ENCODE measurements at places on chromosomes 4 and X.

- no peak for DNase-seq
Observed at GRCh38 chrX:42021058-42021457, 97.7 kb upstream of the CASK start.

DNA sequence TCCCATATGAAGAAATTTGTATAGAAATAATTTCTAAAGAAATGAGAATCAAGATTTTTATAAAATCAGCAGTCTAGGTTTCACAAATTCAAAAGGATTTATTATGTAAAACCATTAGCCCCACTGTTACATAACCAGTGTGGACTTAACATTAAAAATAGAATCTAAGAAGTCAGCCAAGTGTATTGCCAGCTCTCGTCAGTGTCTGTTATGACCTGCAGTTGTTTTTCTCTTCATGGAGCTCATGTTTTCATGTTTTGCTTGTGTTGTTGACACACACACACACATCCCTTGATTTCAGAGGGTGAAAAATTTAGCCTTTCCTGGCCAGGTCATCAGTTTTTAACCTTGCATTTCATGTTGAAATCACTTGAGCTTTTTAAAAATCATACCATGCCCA lies 39.5 kb downstream of the USP38 start:
- DNase-seq, result no peak

- no peak for DNase-seq
Observed at GRCh38 chr4:138138774-138139173, 103.4 kb downstream of the SLC7A11 start.

DNA sequence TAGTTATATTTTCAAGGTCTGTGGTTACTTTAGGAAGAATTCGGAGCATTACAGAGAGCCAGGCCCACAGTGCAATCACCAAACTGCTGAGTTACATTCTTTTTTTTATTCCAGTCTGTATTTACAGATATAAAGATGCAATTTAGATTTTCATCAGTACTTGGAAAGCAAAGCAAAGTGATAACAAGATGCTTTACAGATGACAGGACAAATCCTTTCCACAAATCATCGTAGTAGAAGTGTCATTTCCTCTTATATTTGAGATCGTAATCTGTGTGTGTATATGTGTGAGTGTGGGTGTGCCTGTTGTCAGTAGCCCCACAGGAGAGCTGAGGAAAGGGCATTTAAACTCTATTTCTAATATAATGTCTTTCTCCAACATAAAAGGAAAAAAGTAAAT lies 1893.7 kb downstream of the STIM2 start:
- DNase-seq, result no peak

GRCh38 chr4:85457752-85458467 lies 17.0 kb upstream of the ARHGAP24 start:
- no peak for DNase-seq

DNA sequence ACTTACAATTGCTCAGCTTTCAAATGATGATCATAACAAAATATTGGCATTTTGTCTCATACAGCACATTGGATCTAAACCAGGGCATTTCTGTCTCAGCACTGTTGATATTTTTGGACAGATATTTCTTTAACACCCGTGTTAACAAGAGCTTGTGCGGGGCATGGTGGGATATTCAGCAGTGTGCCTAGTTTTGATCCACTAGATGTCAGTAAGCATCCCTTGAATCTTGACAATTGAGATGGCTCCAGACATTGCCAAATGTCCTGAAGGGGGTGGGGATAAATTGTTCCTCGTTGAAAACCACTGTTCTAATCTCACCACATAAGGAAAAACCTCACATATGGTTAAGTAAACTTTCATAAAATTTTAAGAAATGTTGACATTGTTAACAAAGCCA lies 806.3 kb downstream of the STIM2 start:
- DNase-seq, result no peak

DNA sequence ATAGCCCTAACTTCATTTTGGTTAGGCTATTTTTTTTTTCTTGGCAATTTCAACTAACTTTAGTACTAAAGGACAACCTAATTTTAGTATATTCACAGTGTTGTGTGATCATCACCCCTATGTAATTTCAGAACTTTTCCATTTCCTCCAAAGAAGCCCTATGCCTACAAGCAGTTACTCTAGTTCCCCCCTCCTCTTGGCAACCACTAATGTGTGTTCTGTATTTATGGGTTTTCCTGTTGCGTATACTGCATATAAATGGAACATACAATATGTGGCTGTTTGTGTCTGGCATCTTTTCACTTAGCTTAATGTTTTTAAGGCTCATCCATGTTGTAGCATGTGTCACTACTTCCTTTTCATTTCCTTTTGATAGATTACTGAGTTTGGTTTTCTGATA lies 57.6 kb downstream of the N4BP2 start:
- DNase-seq, result no peak

DNA sequence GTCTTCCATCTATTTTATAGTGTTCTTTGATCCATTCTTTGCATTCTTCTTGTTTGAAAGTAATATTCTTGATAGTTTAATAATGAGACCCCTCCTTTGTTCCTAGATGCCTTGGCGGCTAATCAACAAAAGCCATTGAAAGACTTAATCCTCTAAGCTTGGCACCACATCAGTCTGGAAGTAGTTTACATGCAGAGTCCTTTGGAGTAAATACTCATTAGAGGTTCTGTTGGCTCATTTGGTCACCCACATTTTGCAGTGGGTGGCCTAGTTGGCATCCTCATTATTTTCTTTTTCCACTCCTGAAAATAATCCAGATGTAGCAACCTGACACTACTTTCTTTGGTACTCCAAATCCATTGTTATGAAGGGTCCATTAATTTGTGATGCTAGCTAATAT lies 64.5 kb downstream of the DKK2 start:
- no peak for DNase-seq

DNA sequence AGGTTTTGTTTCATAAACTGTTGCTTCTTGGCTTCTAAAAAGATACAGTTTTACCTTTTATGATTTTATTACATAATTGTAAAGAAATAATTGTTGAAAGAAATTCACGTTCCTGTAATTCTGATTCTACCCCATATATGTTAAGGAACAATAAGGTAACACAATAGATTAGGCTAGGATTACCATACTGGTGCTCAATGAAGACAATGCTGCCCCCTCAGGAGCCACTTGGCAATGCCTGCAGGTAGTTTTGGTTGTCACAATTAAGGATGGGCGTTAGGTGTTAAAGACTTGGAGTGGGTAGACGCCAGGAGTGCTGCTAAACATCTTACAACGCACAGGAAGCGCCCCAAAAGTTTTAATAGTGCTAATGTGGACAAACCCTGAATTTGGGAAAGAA lies 133.2 kb downstream of the NLGN4X start:
- no peak for DNase-seq

DNA sequence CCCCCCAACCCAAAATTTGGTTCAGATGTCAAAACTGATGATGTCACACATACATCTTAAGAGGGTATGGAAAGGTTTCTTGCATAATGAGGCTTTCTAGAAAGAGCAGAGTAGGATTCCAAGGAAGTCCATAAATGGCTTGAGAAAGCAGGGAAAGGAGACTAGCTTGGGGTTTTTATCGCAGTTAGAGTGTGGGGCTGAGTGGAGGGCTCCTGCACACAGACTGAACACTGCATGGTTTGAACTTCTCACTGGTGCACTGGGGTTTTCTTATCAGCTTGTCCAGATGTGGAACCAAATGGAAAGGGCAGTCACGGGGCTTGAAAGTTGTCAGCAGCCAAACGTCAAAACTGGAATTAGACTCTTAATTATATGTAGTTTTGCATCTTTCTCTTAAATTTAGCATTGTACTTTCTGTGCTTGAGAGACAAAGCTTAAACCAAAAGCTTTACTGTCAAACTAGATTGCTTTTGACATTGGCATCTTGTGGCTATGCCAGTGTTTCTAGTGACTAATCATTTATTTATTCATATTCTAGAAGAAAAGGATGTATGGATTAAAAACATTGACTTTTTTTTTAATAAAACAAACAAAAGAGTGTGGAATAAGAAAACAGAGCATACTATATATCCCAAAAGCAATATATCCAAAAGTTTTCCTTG lies 78.3 kb upstream of the STIM2 start:
- no peak for DNase-seq

DNA sequence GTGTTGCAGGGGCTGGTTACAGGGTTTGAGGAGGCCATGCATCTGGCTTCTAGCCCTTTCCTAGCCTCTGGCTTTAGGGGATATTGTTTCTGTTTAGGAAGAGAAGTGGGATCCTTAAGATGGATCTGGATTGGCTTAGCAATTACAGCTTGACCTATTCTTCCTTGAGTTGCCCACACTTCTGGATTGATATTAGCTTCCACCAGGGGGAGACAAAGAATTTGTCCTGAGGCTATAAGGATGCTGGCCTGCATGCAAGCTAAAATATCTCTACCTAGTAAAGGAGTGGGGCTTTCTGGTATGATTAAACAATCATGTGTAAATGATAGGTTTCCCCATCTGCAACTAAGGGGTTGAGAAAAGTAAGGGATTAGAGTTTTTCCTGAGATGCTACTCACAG lies 117.2 kb downstream of the TEX13C start:
- DNase-seq, result no peak

DNA sequence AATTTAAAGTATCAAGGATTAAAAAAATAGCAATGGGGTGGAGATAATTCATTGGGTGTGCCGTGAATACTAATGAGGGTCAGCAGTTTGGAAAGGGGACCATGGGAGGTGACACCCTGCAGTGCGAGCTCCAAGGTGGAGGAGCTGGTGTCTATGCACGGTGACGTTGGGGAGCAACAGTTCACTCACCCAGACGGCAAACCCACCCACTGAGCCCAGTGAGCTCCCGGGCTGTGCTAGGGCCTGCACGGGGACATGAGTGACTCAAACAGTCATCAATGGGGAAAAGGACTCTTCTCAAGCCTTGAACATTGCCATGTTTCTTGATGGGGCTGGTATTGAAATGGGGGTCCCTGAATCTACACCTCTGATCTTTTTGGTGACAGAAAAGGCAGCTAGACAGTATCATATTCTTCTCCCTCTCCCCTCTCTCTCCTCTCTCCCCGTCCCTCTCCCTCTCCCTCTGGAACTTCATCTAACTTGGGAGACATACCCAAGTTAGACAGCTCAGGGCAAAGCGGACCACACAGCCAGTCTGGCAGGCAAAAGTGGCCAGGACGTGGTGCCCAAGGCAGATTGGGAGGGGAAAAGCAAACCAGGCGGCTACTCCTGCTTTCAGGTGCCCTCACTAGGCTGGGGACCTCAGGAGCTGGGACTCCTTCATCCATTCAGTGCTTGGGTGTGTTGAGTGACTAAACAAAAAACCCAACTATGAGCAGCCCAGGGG lies 26.3 kb upstream of the PPP2R2C start:
- no peak for DNase-seq

DNA sequence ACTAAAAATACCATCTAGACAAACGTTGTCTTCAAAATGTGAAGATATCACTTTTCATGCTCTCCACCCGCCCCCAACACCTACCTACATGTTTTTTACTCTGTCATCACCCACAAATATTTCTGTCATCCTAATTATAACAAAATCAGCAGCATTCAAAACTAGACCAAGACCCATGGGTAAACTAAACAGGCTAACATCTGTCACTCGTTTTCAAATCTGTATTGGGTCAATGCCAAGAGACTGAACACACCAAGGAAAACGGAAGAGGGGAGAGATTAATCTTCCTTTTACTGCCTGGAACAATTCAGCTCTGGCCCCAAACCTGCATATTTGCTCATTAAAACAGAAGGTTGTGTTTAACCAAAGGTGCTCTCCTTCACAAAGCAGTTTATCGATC lies 17.5 kb downstream of the FAM184B start:
- no peak for DNase-seq

- DNase-seq, result no peak
Observed at GRCh38 chr4:23135792-23136645, 443.3 kb downstream of the GBA3 start.

DNA sequence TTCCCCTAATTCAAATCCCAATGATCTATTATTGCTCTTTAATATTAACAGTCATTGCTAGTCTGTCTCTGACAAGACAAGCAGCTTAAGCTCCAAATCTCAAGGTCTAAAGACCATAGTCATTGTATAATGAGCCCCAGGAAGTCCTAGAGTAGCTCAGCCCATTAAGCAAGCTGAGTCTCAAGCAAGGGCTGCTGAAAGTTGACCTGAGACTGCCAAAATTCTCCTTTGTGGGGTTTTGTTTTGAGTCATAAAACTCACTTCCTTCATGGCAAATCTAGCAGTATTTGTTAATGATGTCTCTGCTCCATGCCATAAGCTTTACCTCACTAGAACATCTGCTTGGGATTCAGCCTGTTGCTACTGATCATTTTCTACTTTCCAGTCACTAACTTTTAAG lies 313.2 kb downstream of the ANTXR2 start:
- no peak for DNase-seq

- no peak for DNase-seq
Observed at GRCh38 chr4:102678107-102678506, 82.7 kb downstream of the MANBA start.

- no peak for DNase-seq
Observed at GRCh38 chr4:134935320-134935719, 733.7 kb upstream of the PABPC4L start.

DNA sequence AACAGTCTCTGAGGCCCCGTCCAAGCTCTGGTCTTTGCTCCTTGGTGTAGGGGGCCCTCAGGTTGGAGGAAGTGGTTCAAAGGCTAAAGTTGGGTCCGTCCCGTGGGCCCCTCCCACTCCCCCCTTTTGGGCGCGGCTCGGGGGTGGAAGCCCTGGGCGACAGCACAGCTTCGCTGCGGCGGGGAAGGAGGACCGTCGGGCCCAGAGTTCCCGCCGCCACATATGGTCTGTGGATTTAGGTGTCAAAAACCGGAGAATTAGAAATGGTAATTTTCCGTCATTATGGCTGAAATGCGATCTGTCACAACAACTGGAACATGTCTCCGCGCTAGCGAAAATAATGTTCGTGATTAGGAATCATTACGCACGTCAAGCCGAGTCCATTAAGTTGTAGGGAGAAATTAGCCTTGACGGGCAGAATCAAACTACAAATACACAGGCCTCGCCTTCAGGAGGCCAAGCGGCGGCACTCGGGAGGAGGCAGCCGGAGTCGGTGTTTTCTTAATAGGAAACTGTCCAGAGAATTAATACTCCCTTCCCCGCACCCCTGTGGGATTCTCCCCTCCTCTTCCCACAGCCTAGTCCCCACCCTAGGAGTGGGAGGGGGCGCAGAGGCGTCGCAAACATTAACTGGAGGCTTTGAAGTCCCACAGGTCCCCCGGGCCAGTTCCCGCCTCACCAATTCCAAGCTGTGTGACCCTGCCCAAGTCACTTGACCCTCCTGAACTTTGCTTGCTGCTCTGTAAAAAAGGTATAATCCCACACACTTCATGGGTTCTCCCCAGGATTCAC lies 15.0 kb downstream of the NKX3-2 start:
- DNase-seq, result no peak

- DNase-seq, result no peak
Observed at GRCh38 chrX:14712096-14712495, 160.8 kb downstream of the FANCB start.

DNA sequence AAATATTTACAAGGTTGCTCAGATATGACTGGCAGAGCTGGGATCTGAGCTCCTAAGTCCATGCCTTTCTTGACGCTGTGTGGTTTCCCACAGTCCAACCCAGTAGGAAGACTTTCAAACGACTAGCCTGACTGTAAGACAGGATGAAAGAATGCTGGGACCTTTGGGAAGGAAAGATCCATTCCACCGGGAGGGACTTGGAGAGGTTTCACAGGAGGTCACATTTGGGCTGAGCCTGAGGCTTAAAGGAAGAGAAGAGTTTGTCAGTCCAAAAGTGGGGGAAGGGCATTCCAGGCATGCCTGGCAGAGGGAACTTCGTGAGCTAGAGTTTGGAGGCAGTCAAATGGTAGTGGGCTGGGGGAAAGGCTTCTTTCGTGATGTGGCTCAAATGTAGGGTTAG lies 1.5 kb downstream of the STARD8 start:
- DNase-seq, result no peak

GRCh38 chr4:168319486-168320019 lies 1.0 kb upstream of the DDX60 start:
- DNase-seq, result no peak

- DNase-seq, result no peak
Observed at GRCh38 chrX:33138677-33139249, 72.6 kb downstream of the DMD start.
